ENCODE measurements at places on chromosomes 2 and 18.

GRCh38 chr2:64359171-64359891 is 94.6 kb upstream of the LGALSL start:
- DNase-seq, result peak; percentile 70

GRCh38 chr2:100537918-100538317 is 24.9 kb upstream of the PDCL3 start:
- DNase-seq, result no peak

GRCh38 chr2:39487398-39488250 is 50.5 kb upstream of the MAP4K3 start:
- DNase-seq, result no peak

DNA sequence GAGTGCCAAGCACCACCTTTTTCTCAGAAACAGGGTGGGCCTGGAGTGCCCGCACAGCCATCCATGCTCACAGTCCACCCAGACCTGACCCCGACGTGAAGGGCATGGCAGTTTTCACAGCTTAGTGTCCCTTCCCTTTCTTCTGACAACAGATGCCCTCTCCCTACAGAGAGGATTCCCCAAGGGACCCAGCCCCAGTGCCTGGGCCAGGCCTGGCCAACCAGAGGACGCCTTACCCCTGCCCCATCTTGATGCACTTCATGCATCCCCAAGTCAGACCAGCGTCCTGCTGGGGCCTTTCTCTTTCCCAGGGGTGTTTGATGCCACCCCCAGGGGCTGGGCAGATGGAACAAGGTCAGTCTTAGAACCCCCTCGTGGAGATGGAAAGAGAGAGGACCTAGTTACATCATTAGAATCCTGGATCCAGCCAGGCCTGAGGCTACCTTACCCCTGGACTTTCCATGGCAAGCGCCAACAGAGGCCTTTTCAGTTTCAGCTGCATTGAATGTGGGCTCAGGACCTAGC is 3.8 kb downstream of the ANKMY1 start:
- DNase-seq, result no peak

DNA sequence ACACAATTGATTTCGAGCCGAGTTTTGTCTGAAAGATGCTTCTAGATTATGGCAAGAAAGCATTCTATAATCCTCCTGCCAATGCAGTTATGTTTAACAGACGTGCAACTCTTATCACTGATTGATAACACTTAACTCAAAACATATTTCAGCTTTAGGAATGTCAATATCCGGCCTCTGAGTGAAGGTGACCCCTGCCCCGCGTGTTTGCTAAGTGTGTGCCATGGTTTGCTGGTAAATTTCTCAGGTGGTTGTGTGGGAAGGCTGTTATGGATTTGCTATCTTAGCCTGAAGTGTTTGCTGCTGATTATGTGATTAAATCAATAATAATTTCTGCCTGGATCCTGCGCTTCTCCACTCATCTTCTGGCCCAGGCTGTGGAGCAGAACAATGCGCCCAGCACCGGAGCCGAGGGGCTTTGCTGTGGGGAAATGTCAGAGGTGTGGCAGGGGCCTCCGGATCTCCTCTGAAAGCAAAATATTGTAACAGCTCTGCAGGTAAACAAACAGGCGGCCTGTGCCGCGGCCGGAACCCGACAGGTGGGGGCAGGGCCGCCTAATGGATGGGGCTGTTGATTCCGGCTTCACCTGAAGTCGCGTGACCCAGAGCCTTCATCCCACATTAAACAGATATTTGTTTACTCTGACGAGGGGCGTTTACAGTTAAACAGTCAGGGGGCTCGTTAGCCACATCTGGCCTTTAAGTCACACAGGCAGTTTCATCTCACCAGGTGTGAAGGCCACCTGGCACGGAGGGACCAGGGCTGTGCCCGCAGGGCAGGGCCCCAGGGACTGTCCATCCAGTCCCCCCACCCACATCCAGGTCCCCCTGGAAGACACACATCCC is 210.7 kb upstream of the SALL3 start:
- no peak for DNase-seq

DNA sequence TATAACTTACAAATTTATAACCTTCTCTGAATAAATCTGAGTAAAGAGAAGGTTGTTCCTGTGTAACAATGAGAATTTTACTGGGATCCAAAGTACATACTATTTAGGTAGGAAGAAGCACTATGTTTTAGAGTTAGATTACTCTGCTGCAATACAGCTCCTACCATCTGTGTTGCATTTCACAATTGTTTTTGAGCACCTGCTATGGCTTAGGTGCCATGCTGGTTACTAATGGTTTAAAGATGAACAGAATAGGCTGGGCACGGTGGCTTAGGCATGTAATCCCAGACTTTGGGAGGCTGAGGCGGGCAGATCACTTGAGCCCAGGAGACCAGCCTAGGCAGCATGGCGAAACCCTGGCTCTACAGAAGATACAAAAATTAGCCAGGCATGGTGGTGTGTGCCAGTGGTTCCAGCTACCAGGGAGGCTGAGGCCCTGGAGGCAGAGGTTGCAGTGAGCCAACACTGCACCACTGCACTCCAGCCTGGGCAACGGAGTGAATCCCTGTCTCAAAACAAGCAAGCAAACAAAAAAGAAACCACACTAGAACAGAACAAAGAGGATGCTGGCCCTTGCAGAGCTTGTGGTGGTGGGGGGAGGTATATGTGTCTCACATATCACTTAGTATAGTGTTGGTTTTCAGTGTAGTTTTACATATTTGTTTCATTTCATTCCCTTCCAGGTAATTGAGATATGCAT is 56.7 kb downstream of the SPTBN1 start:
- DNase-seq, result no peak

- DNase-seq, result no peak
Measured at GRCh38 chr18:24262087-24262486, 123.2 kb downstream of the CABYR start.

DNA sequence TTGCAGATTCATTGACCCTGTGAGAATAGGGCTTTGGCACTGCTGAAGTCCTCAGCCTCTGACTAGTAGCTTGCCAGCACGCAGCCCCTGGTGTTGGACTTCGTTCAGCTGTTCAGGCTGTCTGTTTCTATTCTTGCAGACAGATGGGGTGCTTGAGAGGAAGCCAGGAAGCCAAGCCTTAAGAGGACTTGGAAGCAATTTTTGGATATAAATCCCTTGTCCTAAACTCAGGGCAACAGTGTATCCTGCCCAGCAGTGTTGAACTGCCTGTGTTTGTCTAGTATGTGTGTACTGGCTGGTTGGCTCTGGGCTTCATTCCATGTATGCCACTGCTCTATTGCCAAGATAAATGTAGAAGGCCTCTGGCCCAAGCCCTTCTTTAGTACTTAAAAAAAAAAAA is 108.6 kb downstream of the COMMD1 start:
- DNase-seq, result peak; percentile 71

GRCh38 chr18:26741048-26741447 is 124.5 kb downstream of the AQP4 start:
- no peak for DNase-seq

DNA sequence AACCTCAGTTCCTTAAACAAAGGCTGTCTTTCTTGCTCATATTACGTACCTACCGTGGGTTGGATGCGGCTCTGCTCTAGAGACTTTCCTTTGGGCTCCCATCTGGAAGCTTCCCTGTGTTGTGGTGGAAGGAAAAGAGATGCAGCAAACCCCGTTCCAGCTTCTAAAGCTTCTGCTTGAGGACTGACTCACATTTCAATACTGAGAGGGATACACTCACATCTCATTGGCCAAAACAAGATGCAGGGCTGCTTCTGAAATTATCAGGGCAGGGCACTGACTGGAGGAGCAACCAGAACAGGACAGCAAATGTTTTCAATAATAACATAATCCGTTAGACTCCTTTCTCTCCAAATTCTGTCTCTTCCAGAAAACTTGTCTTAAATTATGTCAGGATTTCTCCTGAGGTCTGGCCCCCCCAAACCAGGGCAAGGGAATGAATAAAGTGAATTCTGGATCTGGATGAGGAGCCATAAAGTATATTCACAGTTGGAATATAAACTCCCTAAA is 4.5 kb upstream of the MYO5B start:
- DNase-seq, result no peak

DNA sequence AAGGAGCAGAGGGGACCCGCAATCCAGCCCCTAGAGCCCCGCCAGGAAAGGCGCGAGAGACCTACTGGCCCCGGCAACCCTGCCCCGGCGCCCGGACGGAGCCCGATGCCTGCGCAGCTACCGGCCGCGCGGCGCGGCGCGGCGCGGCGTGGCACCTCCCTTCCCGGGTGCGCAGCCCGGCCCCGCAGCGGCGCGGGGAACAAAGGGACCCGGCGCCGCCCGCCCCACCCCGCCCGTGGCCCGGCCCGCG is 307 bp downstream of the CDH2 start:
- no peak for DNase-seq

DNA sequence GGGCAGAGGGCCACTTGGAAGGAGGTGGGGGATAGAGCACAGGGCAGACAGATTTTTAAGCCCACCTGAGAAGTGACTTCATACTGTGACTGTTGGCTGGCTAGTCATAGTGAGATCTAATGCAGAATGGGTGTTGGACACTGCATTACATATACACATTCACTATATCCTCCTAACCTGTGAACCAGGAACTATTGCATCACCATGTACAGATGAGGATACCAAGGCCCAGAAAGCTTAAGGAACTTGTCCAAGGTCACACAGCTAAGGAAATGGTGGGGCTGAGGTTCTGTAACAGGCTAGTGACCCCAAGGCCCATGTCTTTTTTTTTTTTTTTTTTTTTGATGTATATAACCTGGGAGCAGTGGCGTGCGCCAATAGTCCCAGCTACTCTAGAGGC is 49.6 kb upstream of the SPRED2 start:
- DNase-seq, result no peak

GRCh38 chr2:17122887-17123501 is 395.2 kb downstream of the RAD51AP2 start:
- no peak for DNase-seq

GRCh38 chr2:25000036-25000435 is 28.3 kb upstream of the DNAJC27 start:
- DNase-seq, result no peak

GRCh38 chr2:54106631-54107454 is 8.6 kb upstream of the ACYP2 start:
- peak; percentile 34 for DNase-seq

DNA sequence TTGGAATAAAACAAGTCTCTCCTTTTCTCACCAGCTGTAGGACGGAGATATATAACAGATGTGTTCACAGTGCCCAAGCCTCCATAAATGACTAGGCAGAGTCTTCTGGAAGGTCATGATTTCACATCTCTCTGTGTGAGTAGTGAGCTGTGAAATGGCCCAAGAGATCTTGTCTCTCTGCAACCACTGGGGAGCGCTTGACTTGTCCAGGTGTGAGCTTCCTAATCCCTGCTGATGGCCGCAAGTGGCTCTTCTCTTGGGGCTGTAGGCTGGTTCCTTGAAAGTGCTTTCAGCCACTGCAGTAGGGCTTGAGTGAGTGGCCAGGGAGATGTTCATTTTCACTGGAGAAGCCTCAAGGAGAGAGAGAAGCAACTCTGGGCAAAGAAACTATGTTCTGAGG is 38.1 kb upstream of the OTOS start:
- DNase-seq, result no peak

GRCh38 chr2:237977380-237977779 is 10.6 kb downstream of the UBE2F start:
- DNase-seq, result no peak

DNA sequence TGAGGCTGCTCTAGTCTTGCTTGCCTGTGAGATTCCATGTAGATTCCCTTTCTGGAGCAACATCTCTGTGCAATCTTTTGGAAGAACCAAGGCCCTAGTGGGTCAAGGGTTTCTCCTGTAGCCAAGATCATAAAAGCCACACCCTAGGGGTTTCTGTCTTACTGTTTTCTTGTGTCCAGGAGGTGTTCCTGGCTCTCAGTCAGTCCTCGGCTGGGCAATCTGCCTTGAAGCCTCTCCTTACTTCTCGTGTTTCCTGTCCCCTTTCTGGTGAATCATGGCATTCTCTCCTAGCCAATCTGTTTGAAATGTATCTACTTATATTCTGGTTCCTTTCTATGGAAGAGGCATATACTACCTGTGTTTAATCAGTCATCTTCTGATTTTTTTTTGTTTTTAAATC is 484.8 kb upstream of the UBE2E3 start:
- DNase-seq, result no peak

DNA sequence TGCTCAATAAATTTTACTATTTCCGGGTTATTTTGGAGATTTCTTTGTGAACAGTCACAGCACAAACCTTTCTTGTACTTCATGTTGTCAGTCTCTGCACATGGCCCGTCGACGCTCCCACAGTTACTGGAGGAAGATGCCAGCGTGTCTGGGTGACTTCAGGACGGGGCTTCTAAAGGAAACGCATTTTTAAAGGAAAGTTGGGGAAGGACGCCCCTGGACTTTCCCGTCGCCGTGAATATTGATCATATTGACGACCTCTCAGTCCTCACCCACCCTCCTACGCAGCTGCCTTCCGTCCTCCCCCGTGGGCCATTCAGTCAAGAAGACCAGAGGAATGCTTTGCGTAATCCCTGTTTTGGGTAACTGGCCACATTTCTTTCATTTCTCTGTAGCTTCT is 71.1 kb upstream of the SNTG2 start:
- no peak for DNase-seq

DNA sequence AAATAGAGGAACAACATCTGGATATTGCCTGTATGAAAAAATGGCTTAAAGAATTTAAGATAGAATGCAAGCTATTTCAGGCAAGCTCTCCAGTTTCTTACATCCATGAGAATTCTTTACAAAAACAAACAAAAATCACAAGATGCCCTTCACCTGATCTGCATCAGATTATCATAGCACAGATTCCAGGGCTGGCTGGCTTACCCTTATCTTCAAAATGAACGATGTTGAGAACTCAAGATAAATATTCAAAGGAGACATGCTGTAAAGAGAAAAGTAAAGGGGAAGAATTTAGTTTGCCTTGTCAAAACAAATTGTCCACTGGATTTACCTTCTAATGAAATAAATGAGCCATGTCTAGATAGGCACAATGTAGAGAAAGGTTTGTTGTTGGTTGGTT is 18.7 kb upstream of the SLC40A1 start:
- DNase-seq, result no peak

DNA sequence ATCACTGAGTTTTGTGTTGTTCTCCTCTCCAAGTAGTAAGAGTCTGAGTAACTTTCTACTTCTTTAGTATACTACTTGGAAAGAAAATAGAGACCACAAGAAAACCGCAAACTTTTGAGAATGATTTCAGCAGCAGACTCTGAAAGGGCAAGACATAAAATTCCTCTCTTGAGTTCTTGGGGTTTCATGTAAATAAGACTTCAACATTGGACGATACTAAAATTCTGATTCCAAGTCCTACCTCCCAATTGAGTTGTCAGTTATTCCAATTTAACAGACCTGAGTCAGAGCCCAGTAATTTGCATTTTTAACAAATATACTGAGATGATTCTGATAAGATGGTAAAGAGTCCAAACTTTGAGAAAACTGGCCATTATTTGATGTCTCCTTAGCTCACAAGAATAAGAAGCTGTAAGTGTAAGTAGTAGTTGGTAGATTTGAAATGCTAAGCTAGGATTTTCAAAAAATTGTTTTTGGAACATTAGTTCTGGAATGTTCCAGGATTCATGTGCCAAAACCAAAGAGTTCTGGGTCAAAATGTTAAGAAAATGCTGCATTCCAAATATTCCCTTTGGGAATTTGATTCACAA is 261.6 kb upstream of the SPOPL start:
- peak; percentile 56 for DNase-seq

- peak; percentile 81 for DNase-seq
Measured at GRCh38 chr2:174846941-174847938, 83.0 kb upstream of the CHRNA1 start.

GRCh38 chr2:190722061-190722759 is 73.3 kb downstream of the NAB1 start:
- DNase-seq, result no peak
